ENCODE measurements at places on chromosomes 1 and 21. TPM values are rescaled to one million over a fixed set of nuclear protein-coding genes. Genes with fewer than 3 reads are reported as not detected.
A peak's percentile ranks its signal among the peaks of the same experiment; 100 is the strongest.

- H3K27me3 ChIP-seq: no peaks in the 10 kb centered on the region
- no peak overlapping the region for H3K4me3 ChIP-seq
- peaks cover 10% of the 10 kb centered on the region for H3K36me3 ChIP-seq
- DNase-seq: no peak
Observed at GRCh38 chr1:2505461-2505994, 20.9 kb downstream of the PANK4 start.

- DNase-seq: no peak
- peaks cover 2% of the 10 kb centered on the region for H3K27me3 ChIP-seq
- H3K4me1 ChIP-seq: no peaks in the 10 kb centered on the region
- no peaks in the 10 kb centered on the region for H3K36me3 ChIP-seq
- no peak overlapping the region for H3K27ac ChIP-seq
Observed at GRCh38 chr1:224881762-224882211, 47.7 kb upstream of the DNAH14 start.

DNA sequence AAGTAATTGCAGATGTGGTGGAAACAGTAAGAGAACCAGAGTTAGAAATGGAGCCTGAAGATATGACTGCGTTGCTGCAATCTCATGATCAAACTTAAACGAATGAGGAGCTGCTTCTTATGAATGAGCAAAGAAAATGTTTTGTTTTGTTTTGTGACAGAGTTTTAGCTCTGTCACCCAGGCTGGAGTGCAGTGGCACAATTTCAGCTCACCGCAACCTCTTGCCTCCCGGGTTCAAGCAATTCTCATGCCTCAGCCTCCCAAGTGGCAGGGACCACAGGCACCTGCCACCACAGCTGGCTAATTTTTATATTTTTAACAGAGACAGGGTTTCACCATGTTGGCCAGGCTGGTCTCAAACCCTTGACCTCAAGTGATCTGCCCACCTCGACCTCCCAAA is 53.3 kb upstream of the NFASC start:
- peaks cover 21% of the 10 kb centered on the region for H3K27me3 ChIP-seq
- H3K4me1 ChIP-seq: no peaks in the 10 kb centered on the region
- no peak overlapping the region for H3K27ac ChIP-seq
- H3K36me3 ChIP-seq: no peaks in the 10 kb centered on the region
- no peak for DNase-seq
- H3K4me3 ChIP-seq: no peak overlapping the region

DNA sequence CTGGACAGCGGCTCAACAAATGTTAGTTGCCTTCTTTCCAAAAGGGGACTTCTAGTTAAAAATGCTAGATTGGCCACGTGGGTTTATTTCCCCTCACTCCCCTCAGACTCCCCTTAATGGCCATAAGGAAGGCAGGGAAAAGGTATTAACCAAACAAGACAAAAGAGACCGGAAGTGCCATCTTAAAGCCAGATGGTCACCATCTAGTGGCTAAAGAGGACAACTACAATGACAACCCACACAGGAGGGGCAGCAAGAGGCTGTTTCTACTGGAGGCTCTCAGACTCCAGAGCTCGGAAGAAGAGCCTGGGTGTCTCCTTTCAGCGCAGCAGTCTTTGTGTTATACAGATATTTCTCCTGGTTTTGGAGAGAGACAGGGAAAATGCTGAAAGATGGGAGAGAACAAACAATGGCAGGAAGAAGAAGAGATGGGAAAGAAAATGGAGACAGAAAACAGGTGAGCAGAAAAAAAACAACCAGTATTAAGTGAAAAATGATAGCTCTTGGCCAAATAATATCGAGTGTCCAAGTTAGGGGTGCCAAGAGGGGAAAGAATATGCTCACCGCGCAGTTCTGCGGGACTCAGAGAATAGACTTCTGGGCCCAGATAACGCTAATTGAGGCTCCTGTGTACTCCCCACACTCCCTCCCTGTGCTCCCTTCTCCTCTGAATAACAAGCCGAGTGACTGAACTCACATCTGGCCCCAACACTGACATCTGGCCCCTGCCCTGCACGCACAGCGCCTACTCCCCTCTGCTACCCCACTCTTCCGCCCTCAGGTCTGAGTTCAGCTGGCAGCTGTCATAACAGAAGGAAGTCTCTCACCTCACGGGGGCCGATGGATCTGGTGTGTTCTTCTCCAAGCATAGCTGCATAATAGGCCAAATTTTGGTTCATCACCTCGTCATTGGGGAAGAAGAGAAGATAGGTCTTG is 9.6 kb downstream of the P3H1 start:
- peaks cover under 1% of the 10 kb centered on the region for H3K4me1 ChIP-seq
- no peaks in the 10 kb centered on the region for H3K27me3 ChIP-seq
- peak; percentile 31 for DNase-seq
- H3K4me3 ChIP-seq: no peak overlapping the region
- H3K27ac ChIP-seq: no peak overlapping the region

GRCh38 chr1:210003501-210003900 is 65.5 kb downstream of the SYT14 start:
- no peaks in the 10 kb centered on the region for H3K36me3 ChIP-seq
- no peak for DNase-seq
- H3K4me1 ChIP-seq: no peaks in the 10 kb centered on the region
- peaks cover 7% of the 10 kb centered on the region for H3K27me3 ChIP-seq
- no peak overlapping the region for H3K27ac ChIP-seq

DNA sequence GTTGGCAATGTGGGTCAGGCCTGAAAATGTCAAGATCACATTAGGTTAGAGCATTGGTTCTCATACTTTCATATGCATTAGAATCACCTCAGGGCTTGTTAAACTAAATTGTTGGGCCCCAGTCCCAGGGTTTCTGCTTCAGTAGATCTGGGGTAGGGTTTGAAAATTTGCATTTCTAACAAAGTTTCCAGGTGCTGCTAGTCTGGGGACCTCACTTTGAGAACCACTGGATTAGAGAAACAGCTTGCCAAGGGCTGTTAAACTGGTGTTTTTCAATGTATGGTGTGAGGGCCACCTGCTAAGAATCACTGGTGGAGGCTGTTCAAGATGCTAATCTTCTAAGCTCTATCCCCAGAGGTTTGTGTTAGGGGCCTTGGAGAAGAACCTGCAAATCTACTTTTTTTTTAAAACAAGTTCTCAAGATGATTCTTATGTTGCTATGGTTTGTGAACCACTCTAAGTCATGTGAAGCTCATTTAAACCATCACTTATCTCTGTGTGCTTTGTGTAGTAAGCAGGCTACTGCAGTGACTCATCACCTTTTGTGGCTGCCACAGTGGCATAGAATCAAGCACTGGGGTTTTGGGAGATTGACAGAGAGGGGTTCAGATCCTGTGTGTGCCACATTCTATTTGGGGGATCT is 152.2 kb downstream of the S1PR1 start:
- no peaks in the 10 kb centered on the region for H3K36me3 ChIP-seq
- H3K4me1 ChIP-seq: peaks cover 15% of the 10 kb centered on the region
- no peak overlapping the region for H3K4me3 ChIP-seq
- no peaks in the 10 kb centered on the region for H3K27me3 ChIP-seq
- H3K27ac ChIP-seq: peak overlapping the region; percentile 21
- peak; percentile 50 for DNase-seq

- no peaks in the 10 kb centered on the region for H3K4me1 ChIP-seq
- no peak overlapping the region for H3K27ac ChIP-seq
- peaks cover 28% of the 10 kb centered on the region for H3K36me3 ChIP-seq
- no peak overlapping the region for H3K4me3 ChIP-seq
- H3K27me3 ChIP-seq: no peaks in the 10 kb centered on the region
Observed at GRCh38 chr1:204439621-204440375, 28.2 kb upstream of the PPP1R15B start.

DNA sequence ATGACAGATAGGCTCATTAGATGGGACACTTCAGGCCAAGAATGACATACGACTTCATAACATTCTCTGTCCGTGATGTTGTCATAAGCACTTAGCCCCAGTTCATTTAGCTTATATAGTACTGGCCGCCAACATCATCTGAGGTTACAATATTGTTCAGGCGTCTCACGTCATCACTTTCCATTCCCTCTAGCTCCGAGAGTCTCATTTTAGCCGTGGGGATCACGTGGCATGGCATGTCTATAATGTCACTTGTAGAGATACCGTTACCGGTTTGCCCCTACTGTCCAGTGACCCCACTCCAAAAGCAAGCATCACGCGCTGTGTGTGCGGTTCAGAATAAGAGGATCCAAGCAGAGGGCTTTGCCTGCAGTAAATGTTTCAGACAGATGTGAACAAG is 34.6 kb upstream of the HEATR1 start:
- DNase-seq: no peak
- H3K4me3 ChIP-seq: no peak overlapping the region
- H3K27me3 ChIP-seq: no peaks in the 10 kb centered on the region
- H3K36me3 ChIP-seq: no peaks in the 10 kb centered on the region
- no peaks in the 10 kb centered on the region for H3K4me1 ChIP-seq
- no peak overlapping the region for H3K27ac ChIP-seq

GRCh38 chr21:42423197-42423675 is 19.5 kb downstream of the UBASH3A start:
- peak; percentile 82 for DNase-seq
- H3K27me3 ChIP-seq: no peaks in the 10 kb centered on the region
- peak overlapping the region; percentile 90 for H3K27ac ChIP-seq
- H3K4me1 ChIP-seq: peaks cover 92% of the 10 kb centered on the region
- peaks cover 90% of the 10 kb centered on the region for H3K36me3 ChIP-seq

GRCh38 chr1:27098431-27099134 is 56.3 kb downstream of the SLC9A1 start:
- peaks cover 2% of the 10 kb centered on the region for H3K36me3 ChIP-seq
- peak overlapping the region; percentile 7 for H3K27ac ChIP-seq
- H3K4me1 ChIP-seq: peaks cover 21% of the 10 kb centered on the region
- H3K4me3 ChIP-seq: no peak overlapping the region
- DNase-seq: no peak
- no peaks in the 10 kb centered on the region for H3K27me3 ChIP-seq

GRCh38 chr21:23861911-23862504 is 1745.3 kb downstream of the MRPL39 start:
- H3K27me3 ChIP-seq: no peaks in the 10 kb centered on the region
- DNase-seq: no peak
- peak overlapping the region; percentile 48 for H3K4me3 ChIP-seq
- peaks cover 49% of the 10 kb centered on the region for H3K4me1 ChIP-seq
- peaks cover 24% of the 10 kb centered on the region for H3K36me3 ChIP-seq

DNA sequence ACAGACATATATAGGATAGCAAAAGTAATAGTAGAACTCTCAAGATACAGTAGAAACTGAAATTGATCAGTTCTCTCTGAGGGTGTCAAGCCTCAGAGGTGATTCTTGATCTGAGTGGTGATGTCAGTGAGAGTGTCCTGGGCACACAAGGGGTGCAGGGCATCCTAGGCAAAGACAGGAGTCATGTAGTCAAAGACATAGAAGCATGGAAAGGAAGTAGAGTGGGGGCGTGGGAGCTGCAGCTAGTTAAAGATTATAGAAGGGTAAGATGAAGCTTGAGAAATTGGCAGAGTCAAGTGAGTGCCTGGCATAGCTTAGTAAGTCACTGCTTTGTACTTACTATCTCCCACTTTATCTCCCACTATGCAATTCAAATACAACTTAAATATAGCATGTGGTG is 22.8 kb downstream of the CDC7 start:
- peaks cover 33% of the 10 kb centered on the region for H3K36me3 ChIP-seq
- H3K4me1 ChIP-seq: peaks cover 21% of the 10 kb centered on the region
- no peaks in the 10 kb centered on the region for H3K27me3 ChIP-seq
- H3K4me3 ChIP-seq: no peak overlapping the region
- peak overlapping the region; percentile 21 for H3K27ac ChIP-seq
- no peak for DNase-seq

DNA sequence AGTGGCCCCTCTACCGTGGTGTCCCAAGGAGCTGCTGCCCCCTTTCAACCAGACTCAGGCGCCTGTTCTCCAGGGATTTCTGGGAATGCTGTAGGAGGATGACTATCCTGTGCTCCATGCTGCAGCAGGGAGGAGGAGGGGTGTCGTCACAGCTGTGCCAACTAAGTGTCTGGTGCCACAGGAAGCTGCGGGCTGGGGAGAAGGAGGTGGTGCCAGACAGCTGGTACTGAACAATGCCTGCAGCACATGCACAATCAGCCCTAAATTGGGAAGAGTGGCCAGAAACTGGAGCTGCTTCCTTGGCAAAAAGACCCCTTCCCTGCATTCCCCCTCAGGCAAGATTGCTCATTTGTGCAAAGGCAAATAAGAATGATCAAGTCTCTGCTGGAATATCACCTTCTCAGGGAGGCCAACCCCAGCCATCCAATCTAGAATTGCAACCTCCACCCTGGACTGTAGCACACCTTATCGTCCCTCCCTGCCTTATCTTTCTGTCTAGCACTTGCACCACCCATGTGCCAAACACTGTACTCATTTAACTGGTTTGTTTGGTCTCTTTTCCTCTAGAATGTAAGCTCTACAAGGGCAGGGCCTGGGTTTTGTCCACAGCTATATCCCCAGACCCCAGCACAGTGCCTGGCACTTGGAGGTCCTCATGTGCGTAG is 33.3 kb downstream of the LAMB3 start:
- no peak for DNase-seq
- no peak overlapping the region for H3K4me3 ChIP-seq
- H3K4me1 ChIP-seq: peaks cover 6% of the 10 kb centered on the region
- H3K27ac ChIP-seq: no peak overlapping the region

The SH3BGR gene
- total RNA-seq: not detected

The S100A1 gene
- not detected for total RNA-seq

The RXRG gene
- total RNA-seq: not detected

DNA sequence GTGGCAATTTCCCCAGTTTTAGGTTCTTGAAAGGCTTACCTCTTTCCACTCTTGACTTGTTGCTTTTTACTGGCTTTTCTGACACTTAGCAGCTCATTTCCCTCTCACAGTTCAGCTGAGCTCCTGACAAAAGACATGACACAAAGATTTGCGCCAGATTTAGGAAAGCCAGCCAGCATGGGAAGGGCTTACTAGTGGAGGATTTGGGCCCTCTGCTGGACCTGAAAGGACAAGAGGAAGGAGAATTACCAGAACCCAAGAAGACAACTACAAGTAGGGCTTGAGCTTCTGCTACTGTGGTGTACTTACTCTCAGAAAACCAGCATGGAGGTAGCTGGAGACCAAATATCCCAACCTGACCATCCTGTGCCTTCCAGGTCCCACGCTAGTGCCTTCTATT is 784.5 kb downstream of the BRINP3 start:
- no peak overlapping the region for H3K4me3 ChIP-seq
- H3K27ac ChIP-seq: no peak overlapping the region
- no peaks in the 10 kb centered on the region for H3K36me3 ChIP-seq

- H3K4me3 ChIP-seq: no peak overlapping the region
- H3K4me1 ChIP-seq: peaks cover 21% of the 10 kb centered on the region
- DNase-seq: no peak
- no peaks in the 10 kb centered on the region for H3K36me3 ChIP-seq
- H3K27me3 ChIP-seq: peaks cover 31% of the 10 kb centered on the region
Observed at GRCh38 chr1:20325844-20326420, 35.3 kb downstream of the VWA5B1 start.

The CFHR5 gene
- total RNA-seq: not detected

GRCh38 chr1:27536767-27537166 is 46.8 kb upstream of the WASF2 start:
- DNase-seq: no peak
- peaks cover 15% of the 10 kb centered on the region for H3K36me3 ChIP-seq
- H3K27me3 ChIP-seq: no peaks in the 10 kb centered on the region
- no peak overlapping the region for H3K27ac ChIP-seq

The MYOG gene
- not detected for total RNA-seq

GRCh38 chr21:28832013-28832714 is 160.5 kb downstream of the LTN1 start:
- peaks cover 60% of the 10 kb centered on the region for H3K4me1 ChIP-seq
- peaks cover 32% of the 10 kb centered on the region for H3K36me3 ChIP-seq
- DNase-seq: peak; percentile 59

- H3K36me3 ChIP-seq: peaks cover 32% of the 10 kb centered on the region
- H3K27me3 ChIP-seq: no peaks in the 10 kb centered on the region
- no peak overlapping the region for H3K27ac ChIP-seq
- H3K4me3 ChIP-seq: no peak overlapping the region
- H3K4me1 ChIP-seq: no peaks in the 10 kb centered on the region
Observed at GRCh38 chr1:10104834-10105233, 72.1 kb downstream of the UBE4B start.

The OR10J1 gene
- not detected for total RNA-seq
